ENCODE measurements at places on chromosomes 12 and 14.

DNA sequence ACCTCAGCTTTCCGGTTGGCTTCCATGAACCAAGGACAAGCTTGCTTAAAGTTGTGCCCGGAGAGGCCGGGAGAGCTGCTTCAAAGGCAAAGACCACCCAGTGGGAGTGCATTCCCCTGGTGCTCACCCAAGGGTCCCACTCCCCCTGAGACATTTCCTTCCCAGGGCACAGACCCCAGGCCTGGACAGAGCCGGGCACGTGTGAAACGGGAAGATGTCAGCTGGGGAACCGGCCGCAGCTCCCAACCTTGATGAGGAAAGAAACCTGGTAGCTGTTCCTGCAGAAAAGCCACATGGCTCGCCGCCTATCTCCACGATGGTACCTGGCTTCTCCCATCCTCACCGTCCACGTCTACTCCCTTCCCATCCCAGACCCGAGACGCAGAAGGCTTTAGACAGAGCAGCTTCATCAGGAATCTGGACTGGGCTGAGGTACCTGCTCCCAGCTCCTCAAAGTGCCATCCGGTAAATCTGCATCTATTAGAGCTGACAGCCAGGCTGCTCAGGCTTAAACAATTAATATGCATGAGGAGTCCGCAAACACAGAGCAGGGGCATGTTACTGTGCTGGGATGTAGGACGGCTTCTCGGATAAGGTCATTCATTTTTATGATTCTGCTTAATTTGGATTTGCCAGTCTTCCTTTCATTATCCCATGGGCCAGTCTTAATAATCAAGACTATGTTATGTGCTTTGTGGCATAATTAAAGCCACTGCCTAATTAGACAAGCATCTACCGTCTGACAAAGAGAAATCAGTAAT is 53.1 kb downstream of the GALNT9 start:
- no peak for DNase-seq

DNA sequence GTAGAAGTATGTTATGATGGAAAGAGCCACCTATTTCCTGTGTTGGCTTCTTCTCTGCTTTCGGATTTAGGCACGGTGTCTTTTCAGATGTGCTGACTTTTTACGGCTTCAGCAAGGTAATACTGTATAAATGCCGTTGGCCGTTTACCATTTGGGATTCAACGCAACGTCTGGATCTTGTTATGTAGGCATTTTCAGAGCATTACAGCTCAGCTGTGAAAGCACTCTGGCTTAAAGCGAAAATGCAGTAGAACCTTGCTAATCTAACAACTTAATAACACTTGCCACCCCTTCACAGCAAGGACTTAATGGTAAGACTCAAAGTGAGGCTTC is 229.9 kb downstream of the EFCAB11 start:
- DNase-seq = no peak

GRCh38 chr14:74702293-74702692 is 10.6 kb downstream of the AREL1 start:
- no peak for DNase-seq

DNA sequence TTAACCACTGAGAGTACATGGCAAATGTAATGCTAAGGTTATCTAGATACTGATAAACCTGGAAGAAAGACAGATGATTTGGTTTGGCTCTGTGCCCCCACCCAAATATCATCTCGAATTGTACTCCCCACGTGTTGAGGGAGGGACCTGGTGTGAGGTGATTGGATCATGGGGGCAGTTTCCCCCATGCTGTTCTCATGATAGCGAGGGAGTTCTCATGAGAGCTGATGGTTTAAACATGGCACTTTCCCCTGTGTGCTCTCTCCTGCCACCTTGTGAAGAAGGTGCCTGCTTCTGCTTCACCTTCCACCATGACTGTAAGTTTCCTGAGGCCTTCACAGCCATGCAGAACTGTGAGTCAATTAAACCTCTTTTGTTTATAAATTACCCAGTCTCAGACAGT is 14.2 kb downstream of the NOXRED1 start:
- DNase-seq = no peak

DNA sequence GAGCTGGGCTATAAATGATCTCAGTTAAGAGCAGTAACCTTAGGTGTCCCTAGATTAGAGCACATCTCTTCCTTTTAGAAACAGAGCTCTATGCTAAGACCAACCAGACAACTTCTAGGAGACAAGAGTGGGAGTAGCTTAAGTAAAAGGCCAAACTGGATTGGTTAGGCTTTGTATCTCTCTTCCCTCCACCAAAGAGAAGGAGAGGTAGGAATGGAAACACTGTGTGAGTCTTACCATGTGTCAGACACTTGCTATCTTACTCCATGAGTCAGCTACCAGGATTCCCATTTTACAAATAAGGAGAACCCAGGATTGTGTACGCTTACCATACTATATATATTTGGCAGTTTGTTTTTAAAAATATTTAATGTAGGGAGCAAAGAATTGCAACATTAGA is 122.9 kb downstream of the PAX9 start:
- DNase-seq = no peak

DNA sequence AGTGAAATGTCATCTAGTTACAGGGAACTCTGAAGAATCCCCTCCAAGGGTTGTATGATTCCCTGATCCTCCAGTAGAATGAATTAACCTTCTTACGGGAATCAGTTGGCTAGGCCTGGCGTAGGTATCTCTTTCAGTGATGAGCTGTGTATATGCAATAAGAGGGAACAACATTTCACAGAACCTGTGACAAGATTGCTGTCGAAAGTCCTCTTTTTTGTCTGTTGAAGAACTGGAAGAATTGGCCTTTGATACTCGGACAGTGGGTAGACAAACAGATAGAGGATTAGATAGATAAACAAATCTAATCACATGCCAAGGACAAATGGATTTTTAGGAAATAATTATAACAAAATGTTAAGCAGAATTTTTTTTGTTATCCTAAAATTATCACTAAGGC is 184.6 kb downstream of the MDGA2 start:
- DNase-seq = no peak

- DNase-seq = no peak
Measured at GRCh38 chr12:125083072-125083471, 17.8 kb downstream of the AACS start.

GRCh38 chr14:102203382-102203781 is 63.7 kb downstream of the WDR20 start:
- no peak for DNase-seq

DNA sequence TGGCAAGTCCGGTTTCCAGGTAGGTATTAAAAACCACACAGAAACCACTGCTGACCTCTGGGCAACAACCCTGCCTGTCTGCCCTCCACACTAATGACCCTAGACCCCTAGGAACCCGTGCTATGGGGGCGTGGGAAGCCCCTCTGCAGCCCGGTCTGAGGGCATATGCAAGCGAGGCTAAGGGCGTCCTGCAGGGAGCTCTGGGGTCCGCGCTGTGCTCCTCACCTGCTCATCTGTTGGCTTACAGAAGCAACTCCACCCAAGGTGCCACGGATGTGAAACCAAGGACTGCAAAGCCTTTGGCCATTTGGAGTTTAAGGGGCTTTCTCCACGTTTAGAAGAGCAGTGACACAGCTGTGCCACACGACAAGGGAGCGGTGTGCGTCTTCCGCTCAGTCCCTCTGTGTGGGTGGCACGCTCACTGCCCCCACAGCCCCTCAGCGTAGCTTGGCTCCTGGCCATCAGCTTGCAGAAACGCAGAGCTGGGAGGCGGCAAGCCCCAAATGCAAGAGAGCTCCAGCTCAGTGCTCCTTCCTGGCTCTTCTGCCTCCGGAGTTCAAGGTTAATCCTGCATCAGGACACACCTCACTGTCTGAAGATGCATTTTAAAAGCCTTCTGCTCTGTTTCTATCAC is 18.4 kb downstream of the AMN start:
- no peak for DNase-seq

- no peak for DNase-seq
Measured at GRCh38 chr12:82930301-82930700, 243.6 kb downstream of the TMTC2 start.

DNA sequence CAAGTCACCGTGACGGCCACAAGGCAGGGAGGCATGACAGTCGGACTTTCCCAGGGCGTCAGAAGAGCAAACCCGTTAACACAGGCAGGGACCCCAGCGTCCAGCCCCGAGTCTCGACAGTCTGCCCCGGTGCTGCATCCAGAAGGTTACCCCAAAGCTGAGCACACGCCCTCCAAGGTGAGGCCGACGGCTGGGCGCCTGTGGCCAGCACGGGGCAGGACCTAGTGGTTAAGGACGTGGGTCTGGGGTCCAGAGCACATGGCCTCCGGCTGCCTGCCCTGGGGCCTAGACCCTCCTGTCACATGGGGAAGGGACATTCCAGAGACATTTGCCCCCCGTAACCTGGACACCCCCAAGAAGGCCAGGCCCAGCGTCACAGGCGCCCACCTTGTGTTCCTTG is 29.7 kb upstream of the BTBD6 start:
- no peak for DNase-seq

GRCh38 chr12:42346403-42347002 is 20.5 kb downstream of the PPHLN1 start:
- no peak for DNase-seq

- DNase-seq = no peak
Measured at GRCh38 chr12:38587594-38587993, 271.0 kb downstream of the ALG10B start.

DNA sequence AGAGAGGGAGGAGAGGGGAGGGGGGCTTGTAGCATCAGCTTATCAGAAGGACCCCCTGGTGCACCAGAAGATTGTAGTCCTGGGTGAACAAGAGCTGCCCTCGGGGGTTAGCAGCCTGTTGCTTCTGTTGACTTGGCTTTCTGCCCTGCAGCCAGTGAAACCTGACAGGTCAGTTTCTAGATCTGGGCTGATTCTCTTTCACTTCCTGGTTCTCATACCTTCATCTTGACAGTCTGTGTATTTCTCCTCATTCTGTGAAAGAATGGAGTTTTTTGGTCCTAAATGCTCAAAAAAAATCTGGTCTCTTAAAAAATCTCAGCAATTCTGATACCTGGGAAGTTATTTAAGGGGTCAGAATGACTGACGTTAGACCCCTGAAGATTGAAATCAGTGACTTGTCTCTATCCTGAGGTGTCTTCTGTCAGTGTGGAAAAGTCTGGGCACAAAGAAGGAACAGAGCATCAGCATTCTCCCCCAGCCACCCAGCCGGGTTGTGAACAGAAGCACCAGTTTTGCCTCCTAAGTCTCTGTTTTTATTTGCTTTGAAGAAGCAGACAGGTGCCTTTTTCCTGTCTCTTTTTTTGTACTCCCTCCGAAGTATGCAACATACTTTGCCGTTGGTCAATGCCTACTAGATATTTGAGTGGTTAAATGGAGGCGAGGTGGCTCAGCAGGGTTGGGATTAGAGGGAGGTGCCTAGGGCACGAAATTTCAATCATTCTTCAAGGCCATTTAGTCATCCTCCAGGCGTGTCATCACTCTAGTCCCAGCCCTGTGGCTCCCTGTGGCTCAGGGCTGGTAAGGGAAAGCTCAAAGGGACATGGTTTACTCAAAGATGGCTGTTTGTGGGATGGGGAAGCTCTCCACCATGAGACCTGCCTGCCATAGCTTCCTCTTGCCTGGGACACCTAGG is 24.0 kb downstream of the TTC9 start:
- DNase-seq = no peak

- peak; percentile 47 for DNase-seq
Measured at GRCh38 chr12:113407931-113408600, 4.4 kb upstream of the SDS start.

- no peak for DNase-seq
Measured at GRCh38 chr14:86780461-86780860, 1212.5 kb downstream of the GALC start.

- no peak for DNase-seq
Measured at GRCh38 chr14:33986804-33987203, 35.9 kb upstream of the EGLN3 start.

- no peak for DNase-seq
Measured at GRCh38 chr14:94018308-94018707, 7.8 kb upstream of the OTUB2 start.

DNA sequence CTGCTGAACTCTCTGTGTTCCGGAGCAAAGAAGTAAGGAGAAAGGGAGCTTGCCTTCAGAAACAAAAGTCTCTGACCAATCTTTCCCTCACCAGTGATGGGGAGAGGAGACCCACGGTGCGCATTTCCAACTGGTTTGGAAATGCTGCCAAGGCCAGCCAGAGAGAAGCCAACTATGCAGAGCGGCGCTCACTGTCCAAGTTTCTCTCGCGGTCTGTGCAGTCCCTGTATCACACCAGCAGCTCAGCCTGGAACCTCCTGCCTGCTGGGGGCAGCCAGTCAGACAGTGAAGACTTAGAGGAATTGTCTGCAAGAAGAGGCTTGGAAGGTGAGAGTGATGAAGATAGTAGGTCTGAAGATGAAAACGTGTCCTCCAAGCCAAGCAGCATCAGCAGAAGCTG is 206.2 kb downstream of the NAV3 start:
- DNase-seq = no peak

- DNase-seq = no peak
Measured at GRCh38 chr14:45254771-45255170, 1.8 kb upstream of the MIS18BP1 start.

- DNase-seq = no peak
Measured at GRCh38 chr14:102693006-102693755, 84.1 kb upstream of the TRAF3 start.

DNA sequence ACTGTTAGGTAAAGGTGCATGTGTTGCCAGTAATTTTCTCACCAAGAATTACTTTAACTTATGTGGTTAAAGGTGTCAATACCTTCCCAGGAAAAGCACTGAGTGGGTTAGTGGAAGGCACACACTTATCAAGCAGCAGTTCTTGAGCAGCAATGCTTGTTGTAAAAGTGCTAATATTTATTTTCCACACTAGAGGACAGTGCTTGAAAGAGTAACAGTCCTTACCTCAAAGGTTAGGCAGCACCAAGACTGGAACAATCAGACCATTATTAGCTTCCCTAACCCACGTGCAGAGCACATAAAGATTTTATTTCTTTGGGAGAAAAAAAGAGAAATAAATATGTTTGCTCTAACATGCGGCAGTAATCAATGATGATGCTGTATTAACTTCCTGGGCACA is 48.8 kb upstream of the KRR1 start:
- DNase-seq = no peak

DNA sequence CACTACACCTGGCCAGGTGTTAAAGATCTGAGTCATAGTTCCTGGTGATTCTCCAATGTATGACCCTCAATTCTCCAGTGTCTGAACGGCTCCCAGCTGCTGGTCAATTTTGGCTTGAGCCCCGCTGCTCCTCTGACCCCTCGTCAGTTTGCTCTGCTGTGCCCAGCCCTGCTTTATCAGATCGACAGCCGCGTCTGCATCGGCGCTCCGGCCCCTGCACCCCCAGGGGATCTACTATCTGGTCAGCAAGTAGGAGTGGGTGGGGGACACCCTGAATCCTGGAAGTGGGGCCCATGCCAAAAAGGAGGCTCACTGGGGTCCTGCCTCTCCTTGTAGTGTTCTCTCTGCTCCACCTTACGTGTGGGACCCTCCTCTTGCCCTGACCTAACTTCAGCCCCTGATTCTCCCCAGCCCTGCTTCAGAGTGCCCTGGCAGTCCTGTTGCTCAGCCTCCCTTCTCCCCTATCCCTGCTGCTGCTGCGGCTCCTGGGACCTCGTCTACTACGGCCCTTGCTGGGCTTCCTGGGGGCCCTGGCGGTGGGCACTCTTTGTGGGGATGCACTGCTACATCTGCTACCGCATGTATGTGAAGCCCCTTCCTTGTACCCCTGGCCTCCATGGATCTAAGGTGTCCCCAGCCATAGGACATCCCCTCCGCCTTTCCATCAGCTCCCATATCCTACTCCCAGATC is 5.0 kb downstream of the SLC39A5 start:
- no peak for DNase-seq
